ENCODE measurements at places on chromosomes 5 and 9. TPM values are rescaled to one million over a fixed set of nuclear protein-coding genes. Genes with fewer than 3 reads are reported as not detected.

- no peaks in the 10 kb centered on the region for H3K36me3 ChIP-seq
- DNase-seq: no peak
- H3K27ac ChIP-seq: no peak overlapping the region
- peaks cover 16% of the 10 kb centered on the region for H3K4me1 ChIP-seq
Measured at GRCh38 chr9:129561594-129562281, 59.2 kb downstream of the C9orf50 start.

- H3K4me1 ChIP-seq: no peaks in the 10 kb centered on the region
- no peak for DNase-seq
- no peaks in the 10 kb centered on the region for H3K27me3 ChIP-seq
- H3K27ac ChIP-seq: no peak overlapping the region
- no peak overlapping the region for H3K4me3 ChIP-seq
- H3K36me3 ChIP-seq: no peaks in the 10 kb centered on the region
Measured at GRCh38 chr5:152560512-152561137, 155.5 kb upstream of the NMUR2 start.

DNA sequence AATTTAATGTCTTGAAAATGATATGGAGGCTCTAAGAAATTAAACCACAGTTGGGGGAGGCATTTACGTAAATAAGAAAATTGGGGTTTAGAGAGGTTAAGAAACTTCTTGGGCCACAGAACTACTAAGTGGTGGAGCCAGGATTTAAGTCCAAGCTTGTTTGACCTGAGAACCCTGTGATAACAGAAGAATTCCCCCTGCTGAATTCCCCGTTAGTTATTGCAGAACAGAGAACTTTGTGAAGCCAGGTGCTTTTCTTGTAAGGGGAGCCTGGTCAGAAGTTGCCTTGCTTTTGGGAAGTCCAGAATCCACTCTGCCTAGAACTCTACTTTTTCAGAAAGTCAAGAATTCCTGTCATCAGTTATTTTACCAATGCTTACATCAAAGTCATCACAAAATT lies 309.3 kb upstream of the SEMA6A start:
- DNase-seq: no peak
- H3K27me3 ChIP-seq: no peaks in the 10 kb centered on the region

DNA sequence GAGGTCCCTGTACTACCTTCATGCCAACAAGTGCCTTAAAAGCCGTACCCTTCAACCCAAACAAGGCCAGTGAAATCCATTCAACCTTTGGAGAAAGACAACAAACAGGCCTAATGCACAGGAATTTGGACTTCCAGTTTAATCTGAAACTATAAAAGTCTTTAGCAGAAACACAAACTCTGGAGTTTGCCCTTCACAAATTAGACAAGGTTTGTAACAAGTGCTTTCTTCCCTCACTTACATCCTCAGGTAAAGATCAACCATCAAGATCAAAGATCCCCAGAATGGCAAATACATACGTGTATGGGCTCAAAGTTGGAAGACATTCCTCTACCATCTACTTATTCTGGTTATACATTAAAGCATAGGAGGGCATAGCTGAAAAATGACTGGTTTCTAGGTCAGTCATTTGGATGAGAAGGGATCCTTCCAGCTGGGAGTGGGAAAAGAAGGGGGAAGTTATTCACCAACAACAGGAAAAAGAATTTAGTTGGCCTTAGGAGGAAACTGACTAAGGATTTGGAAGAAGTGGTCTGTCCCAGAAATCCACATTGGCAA lies 2.0 kb downstream of the DAB2 start:
- no peak for DNase-seq
- H3K36me3 ChIP-seq: peaks cover 54% of the 10 kb centered on the region
- no peaks in the 10 kb centered on the region for H3K27me3 ChIP-seq
- H3K4me3 ChIP-seq: peak overlapping the region; percentile 51
- H3K4me1 ChIP-seq: peaks cover 76% of the 10 kb centered on the region
- H3K27ac ChIP-seq: peak overlapping the region; percentile 84

Gene CCDC69
- total RNA-seq: 0.03 TPM

- no peak for DNase-seq
- no peaks in the 10 kb centered on the region for H3K27me3 ChIP-seq
- H3K36me3 ChIP-seq: no peaks in the 10 kb centered on the region
Measured at GRCh38 chr9:123031963-123032362, 1.5 kb upstream of the GPR21 start.

Data from SJSA1 (cell line).